ENCODE measurements at places on chromosomes 1 and 21.

DNA sequence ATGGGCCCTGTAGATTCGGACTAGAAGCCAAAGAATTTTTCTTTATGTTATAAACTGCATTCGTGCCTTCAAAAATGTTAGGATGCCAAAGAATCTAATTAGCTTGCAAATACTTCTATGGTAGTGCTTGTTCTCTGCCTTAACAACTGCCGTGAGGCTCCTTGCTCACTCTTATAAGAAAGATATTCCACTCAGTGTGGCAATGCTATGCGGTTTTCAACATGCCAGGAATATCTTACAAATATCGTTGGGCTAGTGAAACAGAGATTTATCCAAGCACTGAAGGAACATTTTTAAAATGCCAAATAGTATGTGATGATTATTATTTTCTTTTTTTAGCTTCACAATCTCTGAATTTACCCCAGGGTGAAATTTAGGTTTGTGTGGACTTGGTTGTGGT lies 198.2 kb downstream of the GREM2 start:
- no peaks in the 10 kb centered on the region for H3K27me3 ChIP-seq
- H3K36me3 ChIP-seq: peaks cover 3% of the 10 kb centered on the region
- no peak overlapping the region for H3K4me3 ChIP-seq
- peaks cover 4% of the 10 kb centered on the region for H3K4me1 ChIP-seq

DNA sequence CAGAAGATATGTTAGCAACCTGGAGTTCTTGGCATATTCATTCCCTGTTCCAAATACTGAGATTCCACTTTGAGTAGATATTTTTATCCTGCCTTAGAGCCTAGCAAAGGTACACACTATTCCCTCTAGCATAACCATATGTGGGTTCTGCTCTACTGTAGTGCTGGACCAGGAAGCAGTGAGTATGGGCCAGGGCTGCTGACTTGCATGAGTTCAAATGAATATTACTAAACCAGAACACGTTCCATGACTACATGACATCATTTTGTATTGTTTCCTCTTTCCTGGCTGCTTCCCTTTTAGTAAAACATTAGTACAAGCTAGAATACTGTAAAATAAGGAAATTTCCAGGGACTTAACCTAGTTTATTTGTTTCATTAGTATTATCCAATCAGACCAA lies 41.1 kb downstream of the TNFSF18 start:
- H3K4me3 ChIP-seq: no peak overlapping the region
- H3K4me1 ChIP-seq: peaks cover 9% of the 10 kb centered on the region
- H3K36me3 ChIP-seq: no peaks in the 10 kb centered on the region
- H3K27ac ChIP-seq: no peak overlapping the region

- H3K27me3 ChIP-seq: no peaks in the 10 kb centered on the region
- H3K4me3 ChIP-seq: no peak overlapping the region
- H3K27ac ChIP-seq: no peak overlapping the region
- DNase-seq: no peak
These were observed 102.2 kb downstream of the RGL1 start for GRCh38 chr1:183907070-183907469.

DNA sequence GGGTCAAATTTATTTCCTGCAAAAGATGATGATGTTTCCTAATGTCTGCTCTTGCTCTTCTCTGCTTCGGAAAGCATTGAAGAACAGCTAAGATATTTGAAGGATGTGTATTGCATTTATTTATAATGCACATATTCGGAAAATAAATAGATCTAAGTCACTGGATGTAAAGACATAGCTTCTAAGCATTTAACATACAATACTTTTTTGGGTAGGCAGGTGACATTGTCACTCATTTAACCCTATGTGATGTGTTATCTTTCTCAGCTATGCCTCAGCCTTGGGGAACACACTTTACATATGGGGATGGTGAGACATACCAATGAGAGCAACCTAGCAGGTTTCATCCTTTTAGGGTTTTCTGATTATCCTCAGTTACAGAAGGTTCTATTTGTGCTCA lies at the start of gene OR2G2:
OR2G2 (plus strand) TSS at position 301 of the 400 bp plus-strand sequence; CDS start at position 301, 0 bp downstream.
- H3K27ac ChIP-seq: peak within 1 kb of the TSS; percentile 45
- no peak within 1 kb of the TSS for H3K4me3 ChIP-seq
- DNase-seq: no peak
- peaks cover 15% of the 10 kb centered on the region for H3K27me3 ChIP-seq
- H3K36me3 ChIP-seq: no peaks in the 10 kb centered on the region
- no peaks in the 10 kb centered on the region for H3K4me1 ChIP-seq
